Fibroblast of gingiva (primary cell): ENCODE measurements at places on chromosomes 6 and 20.

GRCh38 chr6:158665332-158665731 lies 15.5 kb downstream of the SYTL3 start:
- DNase-seq, result no peak

GRCh38 chr20:38429301-38429700 lies 5.8 kb downstream of the SNHG17 start:
- DNase-seq, result no peak

DNA sequence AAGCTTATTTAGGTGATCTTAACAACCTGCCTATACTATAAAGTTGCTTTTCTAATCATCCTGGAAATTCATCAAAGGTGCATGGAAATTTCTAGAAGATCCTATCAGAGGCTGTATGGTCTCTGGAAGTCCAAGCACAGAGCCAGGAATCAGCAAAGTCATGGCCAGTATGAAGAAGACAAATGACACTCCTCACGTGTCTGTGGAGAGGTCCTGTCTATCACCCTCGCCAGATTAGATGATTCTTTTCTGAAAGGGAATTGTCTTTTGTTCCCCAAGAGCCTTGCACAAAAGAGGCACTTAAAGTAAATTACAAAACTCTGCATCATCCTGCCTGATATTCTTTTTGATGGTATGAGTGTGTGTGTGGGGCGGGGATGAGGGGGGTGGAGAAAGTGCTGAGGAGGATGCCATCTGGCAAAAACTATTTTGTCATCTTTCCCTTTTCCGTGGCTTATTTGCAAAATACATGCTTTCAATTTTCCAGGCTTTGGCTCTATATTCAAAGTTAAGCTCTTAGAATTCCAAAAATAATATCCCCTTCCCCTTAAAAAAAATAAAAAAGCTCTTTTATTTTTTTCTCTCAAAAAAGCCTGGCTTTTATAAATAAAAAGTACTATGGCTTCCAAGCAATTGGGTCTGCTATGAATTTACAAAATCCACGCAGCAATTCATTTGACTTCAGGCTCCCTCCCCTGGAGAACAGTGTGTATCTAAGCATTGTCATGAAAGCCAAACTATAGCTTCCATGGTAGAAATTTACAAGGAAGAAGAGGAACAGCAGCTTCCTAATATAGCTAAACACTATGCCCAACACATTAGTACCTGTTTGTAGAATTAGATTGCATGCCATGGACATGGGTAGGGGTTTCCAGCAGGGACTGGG lies 185.2 kb upstream of the ARG1 start:
- DNase-seq, result no peak

- no peak for DNase-seq
Observed at GRCh38 chr6:45229416-45229815, 98.7 kb upstream of the RUNX2 start.

GRCh38 chr20:15799871-15800270 lies 773.4 kb downstream of the KIF16B start:
- peak; percentile 69 for DNase-seq

DNA sequence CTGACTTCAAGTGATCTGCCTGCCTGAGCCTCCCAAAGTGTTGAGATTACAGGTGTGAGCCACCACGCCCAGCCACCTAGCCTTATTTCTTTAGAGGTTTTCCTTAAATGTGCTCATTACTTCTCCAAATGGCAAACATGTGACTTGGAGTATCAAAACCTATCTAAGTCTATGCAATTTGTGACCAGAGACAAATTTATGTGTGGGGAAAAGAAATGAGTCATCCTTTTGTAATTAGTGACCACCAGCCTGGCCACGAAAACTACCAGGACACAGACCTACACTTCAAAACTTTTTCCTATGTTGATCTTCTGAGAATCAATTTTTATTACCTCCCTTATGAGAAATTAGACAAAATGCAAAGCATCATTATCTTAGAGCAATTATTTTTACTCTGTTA lies 64.6 kb upstream of the OGFRL1 start:
- DNase-seq, result no peak

- DNase-seq, result no peak
Observed at GRCh38 chr6:159121486-159121885, 47.7 kb upstream of the FNDC1 start.

DNA sequence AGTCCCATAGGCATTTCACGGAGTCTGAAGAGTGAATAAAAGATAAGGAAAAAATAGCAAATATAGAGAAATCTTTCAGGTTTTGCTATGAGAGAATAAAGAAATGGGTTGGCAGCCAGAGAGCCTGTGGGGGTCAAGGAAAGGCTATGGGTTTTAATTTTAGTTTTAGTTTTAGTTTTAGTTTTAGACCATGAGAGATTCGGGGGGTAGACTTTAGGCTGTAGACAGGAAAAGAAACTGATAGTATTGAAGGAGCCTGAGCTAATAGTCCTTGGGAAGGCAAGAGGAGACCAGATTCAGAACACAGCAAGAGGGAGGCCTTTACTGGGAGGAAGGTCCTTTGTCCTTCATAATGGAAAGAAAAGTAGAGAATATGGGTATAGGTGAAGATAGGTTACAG lies 19.3 kb downstream of the DOP1A start:
- no peak for DNase-seq

DNA sequence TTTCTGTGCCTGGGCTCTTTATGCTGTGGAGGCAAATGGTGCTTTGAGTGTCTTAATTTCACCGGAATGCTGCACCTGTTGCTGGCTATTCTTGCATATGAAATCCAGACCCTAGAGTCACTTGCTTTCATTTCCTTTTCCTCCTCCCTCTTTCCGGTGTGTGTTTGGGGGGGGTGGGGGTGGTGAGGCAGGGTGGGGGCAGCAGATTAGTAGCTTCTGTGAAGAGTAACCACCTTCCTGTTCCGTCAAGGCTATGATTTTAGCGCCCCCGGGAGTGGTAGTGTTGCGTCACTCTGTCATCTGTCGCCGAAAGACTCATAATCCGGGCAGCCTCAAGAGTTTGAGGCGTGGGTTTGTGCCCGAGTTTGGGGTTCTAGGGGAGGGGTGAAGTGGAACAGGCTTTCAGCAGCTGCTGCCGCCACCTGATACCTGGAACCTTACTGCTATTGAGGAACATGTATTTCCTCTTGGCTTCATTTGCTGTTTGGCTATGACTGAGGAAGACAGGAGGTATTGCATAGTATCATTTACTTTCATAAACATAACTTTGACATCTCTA lies 49.1 kb downstream of the UTRN start:
- DNase-seq, result no peak

GRCh38 chr6:3438190-3439167 lies 18.4 kb downstream of the SLC22A23 start:
- peak; percentile 96 for DNase-seq

DNA sequence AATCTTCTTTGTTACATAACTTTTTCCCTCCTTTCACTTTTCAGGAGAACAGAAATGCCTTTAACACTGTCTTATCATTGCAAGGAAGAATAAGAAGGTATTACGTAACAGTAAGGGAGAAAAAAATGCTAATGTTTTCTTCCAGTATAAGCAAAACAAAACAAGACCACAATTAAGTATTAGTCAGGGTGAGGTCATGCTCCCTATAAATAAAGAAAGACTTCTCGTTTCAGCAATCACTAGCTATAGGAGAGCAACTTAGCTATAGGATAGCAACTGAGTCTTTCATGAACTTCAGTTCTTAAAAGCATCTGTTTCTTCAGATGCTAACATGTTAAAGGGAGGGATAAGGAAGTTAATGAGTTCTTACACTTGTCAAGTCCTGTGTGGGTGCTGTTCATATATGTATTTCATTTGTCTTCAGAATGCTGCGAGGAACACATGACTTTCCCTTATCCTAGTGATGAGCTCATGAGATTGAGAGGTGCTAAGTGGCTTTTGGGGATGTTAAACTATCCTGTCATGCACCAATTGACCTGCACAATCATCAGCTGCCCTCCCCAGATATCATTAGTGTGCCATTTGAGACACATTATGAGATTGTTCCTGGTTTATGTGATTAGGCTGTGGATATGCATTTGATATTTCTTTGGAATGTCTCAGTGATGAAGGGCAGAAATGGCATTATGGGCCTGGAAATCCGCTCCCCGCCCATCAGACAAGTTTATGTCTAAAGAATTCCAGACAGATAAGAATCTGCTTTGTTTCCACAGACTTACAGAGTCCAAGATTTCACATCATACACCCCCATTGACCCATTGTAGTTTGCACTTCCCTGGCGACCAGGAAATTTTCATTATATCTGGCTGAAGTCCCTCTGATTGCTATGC lies 37.5 kb downstream of the LAMA4 start:
- DNase-seq, result peak; percentile 75

DNA sequence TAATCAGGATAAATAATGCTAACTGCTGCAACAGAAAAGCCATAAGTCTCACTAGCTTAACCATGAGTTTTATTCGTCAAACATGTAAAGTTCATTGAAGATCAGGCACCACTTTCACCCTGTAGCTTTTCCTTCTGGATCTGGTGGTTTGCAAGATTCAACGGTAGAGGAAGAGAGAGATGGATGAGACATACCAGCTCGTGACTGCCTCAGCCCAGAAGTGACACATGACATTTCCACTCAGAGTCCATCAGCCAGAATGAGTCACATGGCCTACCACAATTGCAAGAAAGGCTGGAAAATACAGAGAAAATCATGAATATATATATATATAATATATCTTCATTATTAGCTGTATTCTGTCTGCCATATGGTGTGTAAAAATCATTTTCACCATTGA lies 29.0 kb downstream of the SPTLC3 start:
- no peak for DNase-seq

- no peak for DNase-seq
Observed at GRCh38 chr6:118591897-118592296, 43.8 kb downstream of the PLN start.

GRCh38 chr20:56433880-56434255 lies 21.8 kb downstream of the CASS4 start:
- peak; percentile 66 for DNase-seq
